Chondrocyte (in vitro differentiated cells): ENCODE measurements at places on chromosomes 7 and 10.

DNA sequence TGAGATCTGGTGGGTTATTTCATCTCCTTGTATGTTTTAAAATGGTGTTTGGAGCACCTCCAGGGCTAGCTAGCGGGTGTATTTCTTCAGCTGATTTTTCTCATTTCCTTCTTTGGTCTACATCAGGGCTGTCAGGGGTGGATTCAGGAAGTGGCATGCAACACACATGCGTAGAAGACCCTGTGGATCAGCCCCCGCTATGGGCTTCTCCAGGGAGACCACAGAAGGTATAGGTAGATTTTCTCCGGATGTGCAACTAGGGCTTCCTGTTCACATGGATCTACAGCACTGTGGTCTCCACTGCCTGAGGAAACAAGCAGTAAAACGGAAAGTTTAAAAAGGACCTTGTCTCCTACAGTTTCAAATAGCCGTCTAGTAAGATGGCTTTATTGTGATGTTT, 10.4 kb downstream of the NUB1 start:
- no peak for DNase-seq

GRCh38 chr7:28140979-28141378, 39.6 kb downstream of the JAZF1 start:
- no peak for DNase-seq

- DNase-seq, result no peak
These were observed 12.5 kb downstream of the SHOC2 start for GRCh38 chr10:110931769-110932381.

GRCh38 chr10:125134483-125134848, 25.9 kb downstream of the CTBP2 start:
- peak; percentile 71 for DNase-seq

- DNase-seq, result no peak
These were observed 23.8 kb upstream of the PIK3AP1 start for GRCh38 chr10:96743988-96744585.

DNA sequence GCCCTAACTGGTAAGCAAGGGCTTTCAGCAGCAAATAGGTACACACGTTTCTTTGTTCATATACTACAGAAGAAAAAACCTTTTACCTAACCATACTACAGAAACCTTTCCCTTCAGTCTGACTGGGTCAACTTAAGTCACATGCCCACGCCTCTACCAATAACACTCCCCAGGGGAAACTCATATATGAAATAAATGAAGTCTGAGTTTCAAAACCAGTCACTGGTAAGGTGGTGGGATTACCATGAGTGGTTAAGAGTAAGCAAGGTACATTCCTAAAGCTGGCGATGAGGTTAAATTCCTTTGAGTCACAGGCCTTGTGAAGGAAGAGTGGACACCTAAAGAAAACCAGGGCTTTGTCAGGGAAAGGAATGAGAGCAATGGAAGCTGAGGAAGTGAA, 21.4 kb upstream of the KIF20B start:
- DNase-seq, result no peak

DNA sequence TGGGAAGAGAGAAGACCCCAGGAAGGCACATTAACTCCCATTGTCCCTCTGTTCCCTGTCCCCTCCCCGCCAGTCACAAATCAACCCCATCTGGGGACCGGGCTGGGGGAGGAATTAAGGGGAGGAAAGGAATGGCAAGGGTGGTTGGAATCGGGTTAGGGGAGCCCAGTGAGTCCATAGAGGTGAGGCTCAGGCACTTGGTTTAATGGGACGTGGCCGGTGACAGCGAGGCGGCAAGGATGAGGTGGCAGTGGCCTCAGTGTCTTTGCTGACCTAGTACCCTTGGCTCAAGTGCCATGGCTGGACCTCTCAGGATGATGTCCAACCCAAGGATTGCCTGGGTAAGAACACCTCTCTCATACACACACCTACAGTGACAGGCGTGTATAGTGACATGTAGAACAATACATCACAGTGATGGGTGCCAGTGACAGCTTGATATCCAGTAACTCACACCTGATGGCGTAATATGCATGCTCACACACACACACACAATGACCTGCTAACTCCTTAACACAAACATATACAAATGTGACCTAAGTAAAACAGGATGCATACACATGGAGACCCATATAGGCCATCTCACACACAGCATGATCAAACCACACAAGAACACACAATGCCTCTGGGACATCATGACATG, 12.3 kb downstream of the KCNIP2 start:
- DNase-seq, result peak; percentile 53

- DNase-seq, result no peak
These were observed 331.2 kb downstream of the ACTR3B start for GRCh38 chr7:153090764-153091163.

DNA sequence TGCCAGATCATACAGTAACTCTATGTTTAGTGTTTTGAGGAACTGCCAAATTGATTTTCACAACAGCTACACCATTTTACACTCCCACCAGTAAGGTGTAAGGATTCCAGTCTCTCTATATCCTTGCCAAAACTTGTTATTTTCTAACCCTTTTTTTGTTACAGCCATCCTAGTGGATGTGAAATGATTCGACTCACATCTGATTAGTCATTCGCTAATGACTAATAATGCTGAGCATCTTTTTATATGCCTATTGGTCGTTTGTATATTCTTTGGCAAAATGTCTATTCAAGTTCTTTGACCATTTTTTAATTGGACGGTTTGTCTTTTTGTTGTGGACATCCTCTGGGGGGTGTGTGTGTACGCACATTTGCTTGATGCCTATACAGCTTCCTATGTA, 142.8 kb downstream of the DGKB start:
- DNase-seq, result no peak

DNA sequence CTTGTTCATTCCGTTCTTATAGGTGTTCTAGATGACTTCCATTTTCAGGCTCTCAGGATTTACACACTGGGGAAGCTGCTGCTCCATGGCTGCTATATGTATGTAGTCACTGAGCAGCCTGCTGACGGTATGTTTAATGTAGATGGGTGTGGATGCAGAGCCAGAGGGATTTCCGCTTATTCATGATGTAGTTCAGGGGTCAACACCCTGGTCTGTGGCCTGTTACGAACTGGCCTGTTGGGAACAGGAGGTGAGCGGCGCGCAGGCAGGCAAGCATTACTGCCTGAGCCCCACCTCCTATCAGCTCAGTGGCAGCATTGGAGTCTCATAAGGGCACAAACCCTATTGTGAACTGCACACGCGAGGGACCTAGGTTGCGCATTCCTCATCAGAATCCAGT, 33.9 kb downstream of the DNAJB6 start:
- DNase-seq, result no peak

DNA sequence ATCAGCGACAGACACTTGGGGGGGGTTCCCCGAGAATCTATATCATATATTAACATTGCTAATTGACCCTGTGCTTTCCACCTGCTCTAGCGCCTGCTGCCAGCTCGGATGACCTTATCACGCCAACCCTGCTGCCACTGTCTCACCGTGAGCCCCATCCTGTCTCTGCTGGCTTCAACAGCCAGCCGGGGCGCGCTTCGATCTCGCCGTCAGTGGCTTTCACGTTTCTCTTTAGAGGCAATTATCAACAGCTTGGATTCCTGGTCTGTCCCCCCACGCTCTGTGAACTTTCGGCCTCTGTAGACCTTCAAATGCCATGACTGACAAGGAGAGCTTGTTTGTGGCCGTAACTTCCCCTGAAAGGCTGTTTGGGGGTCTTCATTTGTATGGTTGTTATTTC, 123.0 kb downstream of the EBF3 start:
- DNase-seq, result no peak
